ENCODE measurements at places on chromosomes 2 and 18.

DNA sequence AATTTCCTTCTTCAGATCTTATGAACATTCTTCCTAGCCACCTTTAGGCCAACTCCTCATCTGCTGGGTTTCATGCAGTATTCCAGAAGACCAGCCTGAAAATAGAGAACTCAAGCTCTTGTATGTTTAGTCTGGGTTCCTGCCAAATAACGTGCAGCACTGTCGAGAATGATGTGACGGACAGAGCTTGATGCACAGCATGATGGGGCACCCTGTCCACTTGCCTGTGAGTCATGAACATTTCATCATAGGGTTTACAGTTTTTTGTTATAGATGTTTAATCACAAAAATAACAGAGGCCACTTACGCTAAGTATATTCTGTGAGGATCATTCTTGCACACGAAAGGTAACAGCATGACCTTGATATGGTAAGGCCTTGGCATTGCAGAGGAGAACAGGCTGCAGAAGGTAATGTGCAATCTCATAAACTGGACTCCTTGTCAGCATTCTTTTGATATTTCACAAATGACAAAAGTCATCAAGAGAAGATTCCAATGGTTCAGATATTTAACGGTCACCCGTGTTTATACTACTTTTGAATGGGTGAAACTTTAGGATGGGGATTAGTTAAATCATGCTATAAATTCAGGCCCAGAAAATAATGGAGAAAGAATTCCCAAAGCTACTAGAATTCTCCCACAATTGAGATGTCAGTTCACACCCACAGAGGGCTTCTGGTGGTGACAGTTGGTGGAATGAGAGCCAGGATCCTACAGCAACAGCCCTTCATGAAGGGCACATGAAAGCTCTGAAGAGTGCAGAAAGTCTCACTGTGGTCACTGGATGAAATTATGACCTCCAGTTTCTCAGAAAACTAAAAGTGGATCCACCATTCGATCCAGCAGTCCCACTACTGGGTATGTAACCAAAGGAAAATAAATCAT lies 396.1 kb upstream of the RAB12 start:
- DNase-seq = no peak

DNA sequence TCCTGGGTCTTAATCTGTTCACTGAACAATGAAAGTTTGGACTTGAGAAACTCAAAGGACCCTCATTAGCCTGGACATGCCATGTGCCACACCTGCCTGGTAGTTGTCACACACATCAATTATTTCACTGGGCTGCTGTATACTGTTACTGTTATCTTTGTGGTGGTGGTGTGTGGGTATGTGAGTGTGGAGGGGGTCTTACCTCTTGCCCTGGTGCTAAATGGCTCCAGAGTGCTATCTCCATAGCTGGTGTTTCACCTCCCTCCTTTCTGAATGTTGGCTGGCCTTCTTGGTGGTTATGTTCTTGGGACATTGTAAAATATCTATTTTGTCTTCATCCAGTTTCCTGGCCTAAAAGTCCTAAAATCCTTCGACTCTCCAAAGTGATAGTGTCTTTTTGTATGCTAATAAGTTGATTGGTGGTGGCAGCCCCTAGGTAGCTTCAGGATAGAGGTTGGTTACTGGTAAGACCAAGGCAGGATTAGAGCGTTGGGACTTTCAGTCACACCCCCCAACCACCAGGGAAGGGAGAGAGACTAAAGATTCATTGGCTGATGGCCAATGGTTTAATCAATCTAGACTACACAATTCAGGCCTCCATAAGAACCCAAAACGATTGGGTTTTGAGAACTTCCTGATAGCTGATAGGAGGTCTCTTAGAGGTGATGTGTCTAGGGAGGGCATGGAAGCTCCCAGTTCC lies 328.1 kb downstream of the MYCN start:
- DNase-seq = no peak

DNA sequence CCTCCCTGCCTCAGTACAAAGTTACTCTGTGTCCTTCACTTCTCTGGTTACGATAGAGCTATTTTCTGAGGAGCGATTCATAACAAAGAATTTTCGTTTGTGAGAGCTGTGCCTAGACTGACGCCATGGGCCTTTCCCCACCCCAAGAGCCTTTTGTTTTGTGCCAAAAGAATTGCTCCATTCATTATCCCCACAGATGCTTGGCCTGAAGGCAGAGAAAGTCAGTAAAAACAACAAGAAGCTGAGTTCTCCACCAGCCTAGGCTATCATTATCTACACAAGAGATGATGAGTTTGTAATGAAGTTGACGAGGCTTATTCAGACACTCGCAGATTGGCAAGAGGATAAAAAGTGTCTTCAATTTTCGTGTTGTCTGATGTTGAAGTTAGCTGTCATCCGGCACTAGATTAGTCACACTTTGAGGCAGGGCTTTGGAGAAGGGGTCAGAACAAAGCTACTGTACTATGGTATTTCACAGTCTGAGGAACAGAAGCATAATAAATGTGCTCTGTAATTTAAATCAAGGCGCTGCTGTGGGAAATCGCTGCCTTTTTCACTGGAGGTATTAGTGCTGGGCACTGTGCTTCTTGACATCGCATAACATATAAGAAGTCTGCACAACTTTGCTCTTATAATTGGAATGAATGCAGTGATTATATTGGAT lies 278.4 kb upstream of the FIGN start:
- no peak for DNase-seq

GRCh38 chr18:75290737-75291358 lies 80.3 kb downstream of the TSHZ1 start:
- DNase-seq = no peak

DNA sequence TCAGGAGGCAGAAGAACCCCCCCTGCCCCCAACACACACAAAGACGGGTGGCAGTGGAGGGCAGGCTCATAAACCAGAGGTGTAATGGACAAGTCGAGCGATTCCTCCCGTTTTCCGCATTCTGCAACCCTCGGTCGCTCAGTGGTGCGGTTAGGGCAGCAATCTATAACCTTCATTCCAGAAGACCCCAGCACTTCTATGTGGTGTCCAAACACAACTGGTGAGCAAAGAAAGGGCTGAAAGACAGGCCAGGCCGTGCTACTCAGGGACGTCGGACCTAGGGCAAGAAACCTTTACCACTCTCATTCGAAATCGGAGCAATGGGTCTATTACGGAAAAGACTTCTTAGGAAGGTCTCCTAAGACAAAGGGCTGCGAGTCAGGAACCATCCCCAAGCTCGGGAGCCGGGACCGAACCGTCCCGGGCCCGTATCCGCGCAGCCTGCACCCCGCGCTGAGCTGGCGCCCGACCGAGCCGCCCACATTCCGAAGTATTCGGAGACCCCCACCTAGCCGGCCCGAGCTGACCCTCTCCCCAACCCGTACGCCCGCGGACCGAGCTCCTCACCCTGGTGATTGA lies 568 bp downstream of the ARL5A start:
- peak; percentile 4 for DNase-seq

- DNase-seq = no peak
These were observed 116.6 kb upstream of the PELI1 start for GRCh38 chr2:64260817-64261216.

- no peak for DNase-seq
These were observed 141.1 kb upstream of the ETAA1 start for GRCh38 chr2:67255933-67256615.

DNA sequence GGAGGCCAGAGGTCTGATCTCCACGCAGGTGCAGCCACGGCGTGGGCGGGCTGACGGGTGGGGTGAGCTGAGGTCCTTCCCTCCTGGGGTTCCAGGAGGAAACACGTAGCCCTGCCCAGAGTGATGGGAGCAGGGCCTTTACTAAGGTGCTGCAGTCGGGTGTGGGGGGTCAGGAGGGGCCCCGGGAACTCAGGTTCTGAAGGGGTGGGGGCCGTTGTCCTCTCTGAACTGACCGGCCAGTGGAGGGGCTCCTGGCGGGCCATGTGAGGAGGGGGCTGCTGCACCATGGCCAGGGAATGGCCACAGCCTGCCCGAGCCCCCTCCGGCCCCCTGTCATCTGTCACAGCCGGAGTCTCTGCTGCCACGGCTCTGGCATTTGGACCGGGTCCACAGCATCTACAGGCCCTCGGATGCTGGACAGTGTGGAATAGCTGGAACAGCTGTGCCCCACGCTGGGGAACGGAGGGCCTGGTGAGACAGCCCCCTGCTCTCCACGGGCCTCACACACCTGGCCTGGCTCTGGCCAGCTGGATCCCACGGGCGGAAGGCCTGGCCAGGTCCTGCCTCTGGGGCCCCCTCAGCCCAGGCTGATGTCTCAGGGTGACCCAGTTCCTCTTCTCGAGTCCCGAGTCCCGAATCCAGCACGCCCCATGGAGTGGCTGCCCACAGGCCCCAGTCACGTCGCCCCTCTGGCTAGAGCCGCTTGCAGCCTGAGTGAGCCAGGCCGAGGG lies 145.6 kb upstream of the GPC1 start:
- DNase-seq = no peak

DNA sequence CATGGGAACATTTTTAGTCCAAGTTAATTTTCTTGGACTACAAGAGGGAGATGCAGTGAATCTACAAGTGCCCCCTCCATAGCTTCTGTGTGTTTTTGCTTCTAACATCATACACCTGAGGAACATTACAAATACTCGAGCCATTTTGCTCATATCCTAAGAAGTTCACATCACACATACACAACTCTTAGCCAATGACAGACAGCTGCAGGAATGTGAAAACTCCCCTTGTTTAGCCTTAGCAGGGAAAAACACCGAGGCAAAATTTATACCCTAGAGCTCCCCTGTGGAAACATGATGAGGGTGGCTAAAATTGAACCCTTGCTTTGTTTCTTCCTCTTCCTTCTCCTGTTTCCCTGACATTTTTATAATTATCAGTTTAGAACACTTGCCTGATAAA lies 928.3 kb upstream of the NRXN1 start:
- no peak for DNase-seq

- no peak for DNase-seq
These were observed 617.7 kb upstream of the CDH2 start for GRCh38 chr18:28794459-28795245.

GRCh38 chr2:37897511-37897910 lies 27.6 kb upstream of the RMDN2 start:
- no peak for DNase-seq

GRCh38 chr2:202034249-202035088 lies 814 bp downstream of the FZD7 start:
- DNase-seq = no peak

DNA sequence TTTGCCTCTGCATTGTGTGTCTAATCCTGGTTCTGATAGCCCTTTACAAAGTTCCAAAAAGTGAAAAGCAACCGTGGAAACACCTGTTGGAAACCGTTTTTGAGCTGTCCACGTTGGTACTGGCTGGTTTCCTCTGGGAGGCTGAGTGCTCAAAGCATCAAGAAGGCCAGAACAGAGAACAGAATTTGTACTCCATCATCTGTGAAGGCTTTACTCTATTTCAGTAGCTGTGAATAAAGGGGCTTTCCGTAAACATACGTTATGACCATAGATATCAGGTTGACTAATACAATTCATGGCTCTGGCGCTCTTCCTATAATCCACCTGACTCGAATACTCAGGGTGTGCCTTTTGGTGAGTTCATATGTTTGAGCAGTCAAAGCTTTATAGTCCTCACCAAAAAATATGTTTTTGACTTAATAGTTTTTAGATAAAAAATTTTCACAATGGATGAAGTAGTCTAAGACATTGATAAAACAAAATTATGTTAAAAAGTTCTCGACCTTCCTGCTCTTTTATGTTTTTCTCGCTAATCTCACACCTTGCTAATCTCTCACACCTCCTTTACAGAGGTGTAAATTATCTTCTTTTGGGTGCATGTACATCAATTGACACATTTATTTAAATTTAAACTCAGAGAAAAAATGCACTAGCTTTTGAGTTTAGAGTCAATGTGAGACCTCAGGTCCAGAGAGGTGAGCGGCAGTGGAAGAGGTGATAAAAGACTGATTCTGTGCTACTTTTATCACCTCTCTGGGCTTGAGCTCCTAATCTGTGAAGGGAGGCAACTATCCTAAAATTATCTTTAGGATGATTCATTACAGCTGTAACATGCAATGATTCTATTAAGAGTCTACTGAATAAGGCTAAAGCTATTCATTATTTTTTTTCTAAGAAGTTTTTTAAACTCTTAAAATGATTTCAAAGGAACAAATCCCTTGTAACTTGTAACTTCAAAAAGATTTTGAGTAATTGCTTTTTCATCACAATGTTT lies 65.3 kb downstream of the CXCR4 start:
- DNase-seq = no peak

- DNase-seq = no peak
These were observed 96.4 kb downstream of the EN1 start for GRCh38 chr2:118750959-118751565.

- DNase-seq = no peak
These were observed 26.8 kb upstream of the INHBB start for GRCh38 chr2:120319123-120319522.

DNA sequence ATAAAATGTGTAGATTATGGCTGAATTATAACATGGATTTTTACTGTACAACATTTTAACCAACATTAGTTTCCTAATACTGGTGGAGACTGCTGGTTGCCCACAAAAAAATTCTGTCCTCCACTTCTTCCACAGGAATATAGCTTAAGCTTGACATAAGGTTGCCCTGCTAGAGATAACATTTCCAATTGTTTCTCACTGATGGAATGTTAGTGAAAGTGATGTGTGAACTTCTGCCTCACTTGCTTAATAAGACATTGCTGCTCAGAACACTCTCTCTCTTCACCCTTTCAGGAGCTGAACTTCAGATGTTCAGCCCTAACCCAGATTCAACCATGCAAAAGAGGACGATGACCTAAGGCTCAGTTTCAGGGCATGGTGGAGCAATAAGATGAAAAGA lies 2.7 kb upstream of the SGPP2 start:
- DNase-seq = no peak

- DNase-seq = no peak
These were observed 20.5 kb downstream of the HK2 start for GRCh38 chr2:74854401-74854800.

DNA sequence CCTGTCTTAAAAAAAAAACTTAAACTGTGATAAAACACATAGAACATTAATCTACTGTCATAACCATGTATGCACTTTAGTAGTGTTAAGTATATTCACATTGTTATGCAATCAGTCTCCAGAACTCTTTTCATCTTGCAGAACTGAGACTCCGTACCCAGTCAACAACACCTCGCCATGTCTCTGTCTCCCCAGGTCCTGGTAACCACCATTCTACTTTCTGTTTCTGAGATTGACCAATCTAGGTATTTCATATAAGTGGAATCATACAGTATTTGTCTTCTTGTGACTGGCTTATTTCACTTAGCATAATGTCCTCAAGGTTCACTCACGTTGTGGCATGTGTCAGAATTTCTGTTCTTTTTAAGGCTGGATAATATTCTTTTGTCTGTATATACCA lies 290.8 kb upstream of the CXCR4 start:
- DNase-seq = no peak

GRCh38 chr2:19731515-19731914 lies 170.3 kb downstream of the TTC32 start:
- no peak for DNase-seq

- no peak for DNase-seq
These were observed 259.4 kb upstream of the ETAA1 start for GRCh38 chr2:67137699-67138098.
